ENCODE measurements at places on chromosomes 4 and X. TPM values are rescaled to one million over a fixed set of nuclear protein-coding genes. Genes with fewer than 3 reads are reported as not detected.

GRCh38 chr4:74428276-74428675, 16.7 kb upstream of the AREG start:
- H3K4me1 ChIP-seq, result no peaks in the 10 kb centered on the region
- no peaks in the 10 kb centered on the region for H3K36me3 ChIP-seq
- H3K27ac ChIP-seq, result no peak overlapping the region
- no peaks in the 10 kb centered on the region for H3K27me3 ChIP-seq
- no peak overlapping the region for H3K4me3 ChIP-seq

- H3K27ac ChIP-seq, result no peak overlapping the region
- no peak overlapping the region for H3K4me3 ChIP-seq
- H3K27me3 ChIP-seq, result no peaks in the 10 kb centered on the region
Measured at GRCh38 chr4:4271912-4272311, 18.0 kb downstream of the LYAR start.

DNA sequence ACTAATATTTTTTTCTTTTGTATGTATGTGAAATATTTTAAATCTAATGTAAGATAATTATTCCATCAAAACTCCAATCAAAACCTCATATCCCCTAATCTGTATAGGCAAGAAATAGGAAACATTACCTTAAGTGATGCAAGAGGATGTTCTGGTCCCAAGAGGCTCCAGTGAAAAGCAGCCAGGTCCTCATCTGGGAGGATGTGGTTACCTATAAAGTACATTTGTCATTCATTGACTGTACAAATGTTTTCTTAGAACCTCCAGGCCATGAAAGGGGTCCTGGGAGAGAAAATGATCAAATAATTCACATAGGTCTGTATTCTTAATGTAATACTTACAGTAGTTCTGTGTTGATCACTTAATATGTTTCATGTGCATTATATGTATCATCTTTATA, 25.5 kb downstream of the FAM120C start:
- no peaks in the 10 kb centered on the region for H3K36me3 ChIP-seq
- no peaks in the 10 kb centered on the region for H3K4me1 ChIP-seq
- DNase-seq, result no peak

GRCh38 chr4:6990661-6991060, 52.5 kb upstream of the TADA2B start:
- H3K4me3 ChIP-seq, result no peak overlapping the region
- no peak overlapping the region for H3K27ac ChIP-seq
- H3K27me3 ChIP-seq, result no peaks in the 10 kb centered on the region
- H3K4me1 ChIP-seq, result peaks cover 62% of the 10 kb centered on the region
- no peaks in the 10 kb centered on the region for H3K36me3 ChIP-seq

- no peak overlapping the region for H3K4me3 ChIP-seq
- H3K27me3 ChIP-seq, result no peaks in the 10 kb centered on the region
- H3K36me3 ChIP-seq, result no peaks in the 10 kb centered on the region
- H3K4me1 ChIP-seq, result no peaks in the 10 kb centered on the region
- no peak overlapping the region for H3K27ac ChIP-seq
- no peak for DNase-seq
Measured at GRCh38 chrX:8189096-8189830, 18.2 kb upstream of the VCX2 start.

DNA sequence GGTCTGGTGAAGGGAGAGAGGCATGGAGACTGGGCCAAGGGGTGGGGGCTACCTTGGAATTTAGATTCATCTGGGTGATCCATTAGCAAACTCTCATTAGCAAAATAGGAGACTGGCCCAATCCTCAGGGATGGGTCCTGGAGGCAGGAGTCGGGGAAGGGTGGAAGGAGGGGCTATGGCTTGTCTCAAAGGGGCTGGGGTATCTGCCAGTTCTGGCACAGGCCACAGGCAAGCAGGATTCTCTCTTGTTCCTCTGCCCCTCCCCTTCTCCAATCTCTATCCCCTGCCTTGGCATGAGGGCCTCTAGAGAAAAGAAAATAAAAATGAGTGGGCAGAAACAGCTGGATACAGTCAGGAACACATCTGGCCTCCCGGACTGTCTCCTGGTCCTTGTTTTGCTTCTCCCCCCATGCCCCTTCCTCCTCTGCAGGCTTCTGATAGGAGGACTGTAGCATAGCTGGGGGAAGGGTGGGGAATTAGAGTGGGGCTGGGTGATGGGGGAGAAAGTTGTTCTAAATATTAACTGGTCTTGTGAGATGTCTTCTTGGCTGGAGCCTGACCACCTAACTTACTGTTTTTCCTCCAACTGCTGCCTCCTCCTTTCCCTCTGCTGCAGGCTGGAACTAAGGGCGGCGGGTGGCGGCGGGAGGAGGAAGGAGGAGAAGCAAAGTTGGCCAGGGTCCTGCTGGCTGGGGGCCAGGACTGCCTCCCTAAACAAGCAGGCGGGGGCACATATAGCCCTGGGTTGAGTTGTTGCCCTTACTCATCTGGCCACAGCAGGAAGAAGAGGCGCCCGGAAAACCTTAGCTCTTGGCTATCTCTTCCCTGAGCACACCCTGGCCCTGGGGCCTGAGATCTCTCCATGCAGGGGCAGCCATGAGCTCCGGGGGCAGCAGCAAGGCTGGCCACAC, 53.3 kb upstream of the LAS1L start:
- H3K4me1 ChIP-seq, result peaks cover 7% of the 10 kb centered on the region
- no peaks in the 10 kb centered on the region for H3K36me3 ChIP-seq
- H3K27me3 ChIP-seq, result no peaks in the 10 kb centered on the region
- peak overlapping the region; percentile 76 for H3K27ac ChIP-seq
- DNase-seq, result peak; percentile 86

DNA sequence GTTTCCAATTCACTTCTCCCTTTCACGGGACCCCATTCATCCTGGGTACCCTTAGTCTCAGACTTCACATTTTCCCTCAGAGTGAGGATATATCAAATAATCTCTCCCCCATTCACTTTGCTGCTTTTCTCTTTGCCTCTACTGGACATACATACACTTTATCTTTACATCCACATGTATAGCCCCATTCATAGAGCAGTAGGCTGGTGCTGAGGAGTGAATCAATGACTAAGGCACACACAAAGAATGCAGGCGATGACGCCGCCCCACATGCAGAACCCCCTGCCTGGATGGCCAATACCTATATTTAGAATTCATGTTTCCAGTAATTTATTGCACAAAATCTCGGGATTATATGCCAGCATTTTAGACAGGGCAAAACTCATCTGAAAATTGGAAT, 554.3 kb upstream of the TENM3 start:
- no peaks in the 10 kb centered on the region for H3K27me3 ChIP-seq
- H3K4me3 ChIP-seq, result no peak overlapping the region
- no peaks in the 10 kb centered on the region for H3K36me3 ChIP-seq
- no peak for DNase-seq
- no peak overlapping the region for H3K27ac ChIP-seq

- no peak overlapping the region for H3K27ac ChIP-seq
- H3K27me3 ChIP-seq, result no peaks in the 10 kb centered on the region
- no peaks in the 10 kb centered on the region for H3K4me1 ChIP-seq
- H3K36me3 ChIP-seq, result no peaks in the 10 kb centered on the region
- no peak for DNase-seq
Measured at GRCh38 chr4:185993328-185993973, 75.5 kb upstream of the TLR3 start.

DNA sequence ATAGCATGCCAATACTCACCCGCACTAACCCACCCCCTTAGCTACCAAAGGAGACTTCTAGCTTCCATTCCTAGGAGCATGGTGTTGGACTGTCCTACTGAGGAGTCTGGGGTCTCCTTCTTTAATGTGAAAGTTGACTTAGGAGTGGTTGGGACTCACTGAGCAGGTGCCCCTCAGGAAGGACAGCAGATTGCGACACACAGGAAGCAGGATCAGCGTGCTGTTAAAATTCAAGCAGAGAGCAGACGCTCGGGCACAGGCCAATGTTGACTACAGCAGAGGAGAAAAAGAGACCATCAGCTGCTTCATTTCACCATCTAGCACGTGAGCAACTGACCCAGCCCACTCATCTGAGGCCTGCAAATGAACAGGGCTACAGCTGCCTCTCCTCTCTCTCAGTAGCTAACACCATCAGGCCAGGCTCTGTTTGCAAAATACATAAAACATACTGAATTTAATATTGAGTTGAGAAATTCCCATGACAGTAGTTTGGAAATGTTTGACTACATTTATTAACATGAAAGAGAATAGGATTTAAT, 10.8 kb downstream of the NOX1 start:
- DNase-seq, result no peak
- no peak overlapping the region for H3K27ac ChIP-seq
- H3K4me3 ChIP-seq, result no peak overlapping the region
- H3K27me3 ChIP-seq, result no peaks in the 10 kb centered on the region
- no peaks in the 10 kb centered on the region for H3K4me1 ChIP-seq
- H3K36me3 ChIP-seq, result no peaks in the 10 kb centered on the region

- no peak overlapping the region for H3K4me3 ChIP-seq
- no peaks in the 10 kb centered on the region for H3K27me3 ChIP-seq
- no peak overlapping the region for H3K27ac ChIP-seq
- DNase-seq, result no peak
- H3K36me3 ChIP-seq, result no peaks in the 10 kb centered on the region
- H3K4me1 ChIP-seq, result peaks cover 4% of the 10 kb centered on the region
Measured at GRCh38 chr4:110823251-110823650, 200.4 kb upstream of the PITX2 start.

DNA sequence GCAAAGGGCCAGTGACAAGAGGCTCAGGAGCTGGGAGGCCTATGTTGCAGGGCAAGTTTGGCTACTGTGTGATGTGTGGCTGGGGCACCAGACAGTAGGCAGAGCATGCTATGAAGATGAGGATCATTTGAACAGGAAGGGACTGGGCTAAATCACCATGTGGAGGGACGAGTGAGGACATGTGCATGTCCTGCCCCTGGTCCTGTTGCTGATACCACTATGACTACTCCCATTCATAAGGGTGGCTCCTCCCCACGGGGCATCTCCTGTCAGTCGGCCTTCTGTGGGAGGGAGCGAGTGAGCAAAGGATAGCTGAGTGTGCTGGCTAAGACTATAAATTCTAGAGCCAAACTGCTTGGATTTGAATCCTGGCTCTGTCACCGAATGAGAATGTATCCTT, 139.2 kb downstream of the TMEM164 start:
- H3K4me3 ChIP-seq, result no peak overlapping the region
- no peaks in the 10 kb centered on the region for H3K36me3 ChIP-seq
- no peaks in the 10 kb centered on the region for H3K4me1 ChIP-seq
- no peaks in the 10 kb centered on the region for H3K27me3 ChIP-seq
- no peak for DNase-seq
- no peak overlapping the region for H3K27ac ChIP-seq

- no peaks in the 10 kb centered on the region for H3K36me3 ChIP-seq
- H3K27me3 ChIP-seq, result no peaks in the 10 kb centered on the region
- H3K27ac ChIP-seq, result no peak overlapping the region
- no peak overlapping the region for H3K4me3 ChIP-seq
- DNase-seq, result no peak
Measured at GRCh38 chr4:113276464-113277170, 227.2 kb downstream of the ANK2 start.

DNA sequence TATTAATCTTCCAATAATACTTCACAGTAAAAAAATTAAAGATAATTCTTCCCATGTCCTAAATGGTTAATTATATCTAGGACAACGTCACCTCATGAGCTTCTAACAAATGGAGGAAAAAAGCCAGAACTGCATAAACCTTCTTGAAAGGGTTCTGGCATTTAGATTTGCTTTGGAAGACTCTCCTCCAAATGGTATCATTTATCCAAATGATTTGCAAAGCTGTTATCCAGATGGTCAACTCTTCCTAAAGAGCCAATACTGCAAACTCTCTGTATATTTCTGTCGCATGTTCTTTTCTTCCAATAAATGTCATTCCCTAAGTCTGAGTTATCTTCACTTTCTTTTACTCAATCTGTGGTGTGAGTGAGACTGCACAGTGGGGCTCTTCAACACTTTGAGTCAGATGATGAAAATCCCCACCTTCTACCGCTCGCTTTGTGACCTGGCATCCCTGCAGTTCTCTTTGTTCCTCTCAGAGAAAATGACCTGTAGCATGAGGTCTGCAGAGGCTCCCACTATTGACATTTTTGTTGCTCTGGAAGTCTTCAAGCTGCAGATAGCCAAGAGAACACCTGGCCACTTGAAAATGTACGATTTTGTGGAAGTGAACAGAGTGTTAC, 52.9 kb downstream of the TMEM150C start:
- no peaks in the 10 kb centered on the region for H3K36me3 ChIP-seq
- H3K27me3 ChIP-seq, result no peaks in the 10 kb centered on the region
- H3K27ac ChIP-seq, result no peak overlapping the region
- no peak for DNase-seq
- H3K4me3 ChIP-seq, result no peak overlapping the region

DNA sequence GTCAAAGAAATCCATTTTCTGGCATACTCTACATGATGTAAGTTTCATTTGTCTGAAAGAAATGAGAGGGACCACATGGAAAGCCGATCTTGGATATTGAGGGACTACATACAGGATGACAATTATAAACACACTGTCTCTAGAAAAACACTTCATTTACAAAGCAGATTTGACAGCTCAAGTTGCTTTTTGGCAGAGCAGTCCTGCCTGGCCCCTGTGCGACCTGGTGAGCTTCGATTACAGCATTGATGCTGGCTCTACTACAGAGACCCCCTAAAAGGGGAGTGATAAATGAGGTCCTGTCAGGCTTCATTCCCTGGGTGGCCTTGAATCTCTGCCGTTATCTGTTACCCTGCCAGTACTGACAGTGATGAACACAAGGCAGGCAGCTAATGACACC, 215.2 kb upstream of the NOCT start:
- no peaks in the 10 kb centered on the region for H3K4me1 ChIP-seq
- no peak for DNase-seq
- no peaks in the 10 kb centered on the region for H3K36me3 ChIP-seq
- H3K27me3 ChIP-seq, result peaks cover 15% of the 10 kb centered on the region

GRCh38 chr4:76007089-76007862, at the start of gene CXCL9:
CXCL9 (minus strand) TSS chr4:76007509; CDS start chr4:76007449, 60 bp downstream.
- no peaks in the 10 kb centered on the region for H3K27me3 ChIP-seq
- no peak for DNase-seq
- H3K27ac ChIP-seq, result no peak within 1 kb of the TSS
- no peak within 1 kb of the TSS for H3K4me3 ChIP-seq
- no peaks in the 10 kb centered on the region for H3K4me1 ChIP-seq

GRCh38 chr4:119932277-119932676, 134.4 kb downstream of the MAD2L1 start:
- no peaks in the 10 kb centered on the region for H3K36me3 ChIP-seq
- H3K27ac ChIP-seq, result no peak overlapping the region
- no peak for DNase-seq
- H3K4me3 ChIP-seq, result no peak overlapping the region
- no peaks in the 10 kb centered on the region for H3K4me1 ChIP-seq

- H3K27ac ChIP-seq, result peak overlapping the region; percentile 94
- no peak for DNase-seq
- H3K36me3 ChIP-seq, result no peaks in the 10 kb centered on the region
- H3K27me3 ChIP-seq, result no peaks in the 10 kb centered on the region
- peaks cover 2% of the 10 kb centered on the region for H3K4me1 ChIP-seq
Measured at GRCh38 chrX:19342331-19342906, 1.3 kb upstream of the PDHA1 start.

The PABPC1L2B gene
- total RNA-seq, result not detected

The PDGFC gene
- 7.5 TPM for total RNA-seq

The VEGFC gene
- 1.2 TPM for total RNA-seq

The MSL3 gene
- 11.9 TPM for total RNA-seq

The DCAF4L1 gene
- total RNA-seq, result 0.14 TPM

The RAB39B gene
- total RNA-seq, result 0.41 TPM

The FHIP1A gene
- total RNA-seq, result 44.1 TPM

The CXCL6 gene
- total RNA-seq, result not detected

The UGT2B17 gene
- total RNA-seq, result 171 TPM

The ARX gene
- total RNA-seq, result not detected

The LEF1 gene
- total RNA-seq, result 29.2 TPM

The F9 gene
- not detected for total RNA-seq

The CENPVL3 gene
- not detected for total RNA-seq

The TBX22 gene
- total RNA-seq, result not detected

The SASH3 gene
- 20.9 TPM for total RNA-seq

The DSPP gene
- total RNA-seq, result not detected

The SATL1 gene
- total RNA-seq, result not detected

The GDPD2 gene
- total RNA-seq, result 1.6 TPM

The PCYT1B gene
- not detected for total RNA-seq
